GM06990 (cell line): ENCODE measurements at places on chromosomes 13 and 19.

- DNase-seq, result no peak
Observed at GRCh38 chr13:90974249-90974975, 373.1 kb upstream of the MIR17HG start.

- DNase-seq, result no peak
Observed at GRCh38 chr13:60335531-60335930, 61.5 kb upstream of the TDRD3 start.

- no peak for DNase-seq
Observed at GRCh38 chr19:53015159-53015558, 1.4 kb downstream of the ERVV-1 start.

DNA sequence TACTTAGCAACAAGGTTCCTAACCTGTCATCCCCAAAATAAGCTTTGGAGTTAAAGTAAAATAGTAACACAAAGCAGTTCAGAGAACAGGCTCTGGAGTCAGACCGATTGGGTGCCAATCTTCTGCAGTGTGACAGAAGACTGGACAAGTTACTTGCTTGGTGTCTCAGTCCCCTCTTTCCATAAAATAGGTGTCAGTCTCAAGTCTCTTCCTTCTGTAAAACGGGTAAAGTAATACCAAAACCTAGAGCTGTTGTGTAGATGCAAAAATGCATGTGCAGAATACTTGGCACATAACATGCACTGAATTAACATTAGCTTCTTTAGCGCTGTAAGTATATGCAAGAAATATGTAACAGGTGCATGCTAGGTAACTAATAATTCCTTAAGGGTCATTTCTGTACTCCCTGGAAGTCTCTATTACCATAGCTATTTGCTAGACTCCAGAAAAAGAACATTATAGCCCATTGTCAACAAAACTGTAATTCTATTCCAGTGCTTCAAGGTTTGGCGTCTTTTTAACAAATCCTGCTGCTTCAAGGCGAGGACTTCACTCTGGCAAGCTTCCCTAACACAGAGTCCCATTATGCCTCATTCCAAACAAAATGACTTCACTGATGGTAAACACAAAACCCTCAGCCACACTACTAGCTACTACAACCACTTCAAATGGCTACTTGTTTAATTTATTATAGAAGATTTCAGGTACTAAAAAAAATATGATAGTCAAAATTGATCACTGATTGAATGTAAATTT, 32.8 kb downstream of the ELF1 start:
- no peak for DNase-seq

- no peak for DNase-seq
Observed at GRCh38 chr19:30311911-30312310, 60.3 kb upstream of the ZNF536 start.

GRCh38 chr13:25330541-25330940, 29.1 kb downstream of the NUP58 start:
- no peak for DNase-seq

- DNase-seq, result no peak
Observed at GRCh38 chr13:112245989-112246388, 130.2 kb upstream of the SPACA7 start.

DNA sequence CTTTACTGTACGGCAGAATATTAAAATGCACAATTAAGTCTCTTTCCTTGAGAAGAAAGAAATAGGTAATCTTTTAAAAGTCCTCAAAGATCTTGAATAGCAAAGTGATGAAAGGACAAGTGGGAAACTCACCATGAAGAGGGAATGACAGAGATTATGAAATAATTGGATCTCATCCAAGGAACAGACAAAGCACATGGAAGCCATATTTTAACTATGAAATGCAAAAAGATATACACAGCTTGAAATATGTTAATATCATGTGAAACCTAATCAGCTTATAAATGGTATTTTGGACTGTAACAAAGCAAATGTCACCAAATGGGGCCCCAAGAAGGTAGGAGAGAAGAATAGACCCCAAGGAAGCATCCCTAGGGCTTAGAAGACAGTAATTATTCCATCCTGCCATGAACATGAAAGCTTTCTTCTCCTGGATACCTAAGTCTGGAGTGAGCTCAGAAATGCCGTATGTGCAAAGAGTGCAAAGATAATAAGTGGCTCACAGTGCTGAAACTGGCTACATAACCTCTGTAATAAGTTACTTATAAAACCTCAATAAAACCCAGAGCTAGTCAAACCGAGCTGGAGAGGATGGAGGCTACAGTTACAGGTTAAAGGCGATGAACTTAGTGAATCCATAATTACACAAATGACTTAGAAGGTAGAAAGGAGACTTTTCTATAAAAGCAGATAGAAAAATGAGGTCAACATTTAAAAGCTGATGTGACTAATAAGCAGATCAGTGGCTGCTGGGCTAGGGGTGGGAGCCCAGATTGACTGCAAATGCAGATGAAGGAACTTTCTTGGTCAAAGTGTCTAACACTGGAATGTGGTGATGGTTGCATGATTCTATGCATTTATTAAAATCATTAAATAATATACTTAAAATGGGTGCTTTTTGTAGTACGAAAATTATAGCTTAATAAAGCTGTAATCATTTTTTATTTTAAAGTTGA, 34.4 kb downstream of the DCLK1 start:
- no peak for DNase-seq

GRCh38 chr13:104436555-104436954, 1370.3 kb upstream of the SLC10A2 start:
- DNase-seq, result no peak

- DNase-seq, result no peak
Observed at GRCh38 chr19:58456111-58456510, 4.7 kb downstream of the ZNF324B start.

- DNase-seq, result no peak
Observed at GRCh38 chr13:85095418-85096272, 703.6 kb downstream of the SLITRK6 start.

DNA sequence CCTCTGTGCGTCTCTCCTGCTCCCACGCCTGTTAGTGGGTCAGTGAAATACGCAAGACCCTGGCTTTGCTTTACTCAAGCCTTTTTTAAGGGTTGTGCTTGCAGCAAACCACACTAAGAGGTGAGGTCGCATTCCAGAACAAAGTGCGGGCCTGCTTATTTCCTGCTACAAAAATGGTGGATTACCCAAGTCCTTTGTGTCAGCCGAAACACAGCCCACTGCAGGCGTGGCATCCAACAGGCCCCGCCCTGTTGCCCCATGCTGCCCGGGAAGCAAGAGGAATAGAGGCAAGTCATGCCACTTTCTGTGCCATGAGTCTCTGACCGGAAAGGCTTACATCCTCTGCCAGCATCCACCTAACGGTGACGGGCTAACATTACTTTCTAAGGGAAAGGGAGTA, 7.7 kb upstream of the IRS2 start:
- no peak for DNase-seq

DNA sequence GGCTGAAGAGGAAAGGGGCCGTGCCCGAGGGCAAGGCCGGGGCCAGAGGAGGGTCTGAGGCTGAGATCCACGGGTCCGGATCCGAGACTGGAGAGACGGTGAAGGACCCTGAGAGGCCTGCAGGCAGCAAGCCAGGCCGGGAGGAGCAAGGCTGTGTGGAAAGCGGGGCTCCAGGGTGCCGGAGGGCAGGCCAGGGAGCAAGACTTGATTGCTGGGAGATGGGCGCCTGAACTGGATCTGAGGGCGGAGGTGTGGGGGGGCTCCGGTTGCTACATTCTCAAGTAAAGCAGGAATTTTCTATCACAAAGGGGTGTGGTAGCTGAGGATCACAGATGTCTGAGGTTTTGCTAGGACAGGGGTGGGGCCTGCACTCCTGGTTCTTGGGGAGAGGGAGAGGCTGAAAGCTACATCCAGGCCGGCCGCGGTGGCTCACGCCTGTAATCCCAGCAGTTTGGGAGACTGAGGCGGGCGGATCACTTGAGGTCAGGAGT, 3.8 kb downstream of the MAMSTR start:
- no peak for DNase-seq

DNA sequence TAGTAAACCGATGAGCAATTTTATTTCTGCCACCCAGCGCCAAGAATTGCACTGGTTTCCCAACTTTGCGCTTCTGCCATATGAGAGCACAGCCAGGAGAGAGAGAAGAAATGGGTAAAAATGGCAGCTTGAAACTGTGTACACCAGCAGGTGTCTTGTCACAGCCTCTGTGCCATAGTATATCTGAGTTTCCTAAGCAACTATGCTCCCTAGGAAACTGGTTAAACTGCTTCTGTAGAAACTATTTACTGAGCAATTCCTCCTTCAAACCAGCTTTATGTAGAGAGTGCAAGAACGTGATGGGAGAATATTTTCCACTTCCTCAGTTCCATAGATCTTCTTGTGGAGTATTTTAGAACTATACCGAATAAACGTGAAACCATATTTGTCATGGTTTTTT, 1361.3 kb downstream of the PCDH9 start:
- DNase-seq, result no peak

DNA sequence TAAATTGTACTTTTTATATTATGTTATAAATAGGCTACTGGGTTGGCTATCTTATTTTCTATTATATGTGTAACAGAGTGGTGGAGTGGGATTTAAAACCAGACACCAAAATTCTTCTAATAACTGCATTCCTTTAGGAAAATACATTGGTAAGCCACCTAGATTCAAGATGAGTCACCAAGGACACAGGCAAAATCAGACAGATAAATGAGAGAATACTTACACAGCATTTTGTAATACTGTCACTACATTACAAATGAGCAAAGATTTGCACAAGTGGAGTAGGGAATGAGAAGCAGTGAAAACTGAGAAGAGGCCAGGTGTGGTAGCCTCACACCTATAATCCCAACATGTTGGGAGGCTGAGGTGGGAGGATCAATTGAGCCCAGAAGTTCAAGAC, 6.2 kb upstream of the SPART start:
- no peak for DNase-seq

DNA sequence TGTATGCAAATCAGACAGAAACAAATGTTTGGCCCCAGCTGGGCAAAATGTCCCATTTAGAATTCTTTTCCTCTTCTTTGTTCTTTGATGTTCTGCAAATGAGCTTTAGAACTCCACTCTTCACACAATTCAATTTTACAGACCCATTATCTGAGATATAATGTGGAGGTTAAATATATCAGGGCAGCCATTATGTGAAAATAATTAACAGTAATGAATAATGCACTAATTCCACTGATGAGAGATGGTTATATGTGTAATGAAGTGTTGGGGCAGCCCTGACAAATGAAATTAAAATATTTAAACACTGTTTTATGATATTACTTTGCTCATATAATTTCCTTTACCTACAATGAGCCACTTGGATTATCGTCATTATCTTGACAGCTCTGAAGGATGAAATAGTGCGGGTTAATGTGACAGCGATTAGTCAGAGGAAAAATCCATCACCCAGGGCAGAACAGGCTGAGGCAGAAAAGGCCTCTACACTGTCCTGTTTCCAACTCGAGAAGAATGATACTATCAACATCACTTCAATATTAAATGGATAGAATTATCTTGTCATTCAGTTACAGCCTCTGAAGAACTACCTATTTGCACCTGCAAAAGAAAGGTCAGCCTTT, 321.1 kb downstream of the RBM26 start:
- no peak for DNase-seq

DNA sequence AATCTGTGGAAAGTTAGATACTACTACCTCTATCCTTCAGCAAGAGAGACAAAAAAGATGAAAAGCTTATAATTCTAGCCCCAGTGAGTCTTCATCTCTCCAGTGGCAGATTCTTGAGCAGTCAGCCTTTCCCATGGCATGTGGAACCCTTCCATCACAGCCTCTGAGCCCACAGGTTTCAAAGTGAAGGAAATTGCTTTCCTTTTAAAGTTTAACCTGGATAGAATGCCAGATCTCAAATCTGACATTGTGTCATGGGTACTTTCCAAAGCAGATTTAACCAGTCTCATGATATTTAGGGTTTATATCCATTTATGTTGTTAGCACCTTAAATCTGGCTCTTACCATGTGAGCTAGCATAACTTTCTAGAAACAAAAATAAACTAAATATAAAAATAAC, 39.3 kb downstream of the POLR1D start:
- no peak for DNase-seq

- DNase-seq, result no peak
Observed at GRCh38 chr13:27962982-27963381, 6.1 kb downstream of the CDX2 start.

DNA sequence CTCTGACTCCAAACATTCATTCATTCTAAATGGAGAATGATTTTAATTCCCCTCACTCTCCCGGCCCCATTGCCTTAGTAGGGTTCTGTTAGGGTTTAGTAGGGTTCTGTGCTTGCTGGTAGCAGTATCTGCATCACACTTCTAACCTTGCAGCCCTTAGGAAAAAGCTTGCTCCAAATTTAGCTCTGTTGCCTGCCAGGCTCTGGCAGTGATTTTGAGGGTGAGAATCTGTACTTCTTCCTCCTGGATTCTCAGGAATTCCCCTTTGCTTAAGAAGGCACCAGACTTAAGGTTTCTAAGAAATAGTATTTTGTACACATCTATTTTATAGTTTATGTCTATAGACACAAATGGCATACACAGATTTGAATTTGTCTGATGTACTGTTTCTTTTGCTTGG, 14.7 kb downstream of the B3GLCT start:
- DNase-seq, result no peak

- DNase-seq, result no peak
Observed at GRCh38 chr19:33382982-33383381, 9.5 kb downstream of the CEBPG start.

GRCh38 chr13:111429064-111429558, 108.7 kb downstream of the TEX29 start:
- no peak for DNase-seq

DNA sequence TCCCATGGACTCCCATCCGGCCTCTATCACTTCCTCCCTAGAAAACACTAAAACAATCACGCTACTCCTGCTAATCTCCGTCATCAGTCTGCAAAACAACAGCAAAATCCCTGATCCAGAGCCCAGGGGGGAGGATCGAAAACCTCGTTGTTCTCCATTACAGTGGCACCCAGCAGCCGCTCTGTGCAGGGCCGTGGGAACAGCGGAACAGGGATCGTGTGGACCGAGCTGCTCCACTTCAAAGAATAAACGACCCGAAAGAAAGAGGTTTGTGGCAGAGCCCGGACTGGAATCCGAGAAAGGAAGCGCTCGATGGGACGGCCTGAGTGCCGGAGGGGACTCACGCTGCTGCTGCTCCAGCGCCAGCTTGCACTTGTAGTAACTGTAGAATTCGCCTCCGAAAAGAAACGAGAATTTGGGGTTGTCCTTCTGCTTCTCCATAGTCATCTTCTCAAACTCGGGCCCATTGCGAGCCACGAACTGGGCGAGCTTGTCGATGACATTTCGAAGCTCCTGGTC, 652 bp downstream of the CHERP start:
- no peak for DNase-seq

GRCh38 chr13:55069746-55070145, 2041.1 kb downstream of the OLFM4 start:
- DNase-seq, result no peak

- no peak for DNase-seq
Observed at GRCh38 chr13:66154976-66155375, 1075.2 kb downstream of the PCDH9 start.

DNA sequence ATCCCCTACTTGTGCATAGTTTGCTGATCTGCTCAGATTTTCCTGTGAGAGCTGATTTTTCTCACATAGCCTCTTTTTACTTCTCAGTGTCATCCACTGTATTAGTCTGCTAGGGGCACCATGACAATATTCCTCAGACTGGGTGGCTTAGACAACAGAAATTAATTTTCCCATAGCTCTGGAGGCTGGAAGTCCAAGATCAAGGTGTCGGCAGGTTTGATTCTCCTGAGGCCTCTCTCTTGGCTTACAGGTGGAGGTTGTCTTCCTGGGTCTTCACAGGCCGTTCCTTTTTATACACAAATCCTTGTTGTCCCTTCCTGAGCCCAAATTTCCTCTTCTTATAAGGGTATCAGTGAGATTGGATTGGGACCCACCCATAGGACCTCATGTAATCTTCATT, 9.2 kb downstream of the LRCH1 start:
- no peak for DNase-seq

- no peak for DNase-seq
Observed at GRCh38 chr13:109275852-109276251, 510.5 kb downstream of the IRS2 start.

- no peak for DNase-seq
Observed at GRCh38 chr13:28655561-28655960, 3.4 kb upstream of the POMP start.
